ENCODE measurements at places on chromosomes 16 and 17.

- DNase-seq, result no peak
Observed at GRCh38 chr17:69551212-69552010, 136.9 kb downstream of the MAP2K6 start.

DNA sequence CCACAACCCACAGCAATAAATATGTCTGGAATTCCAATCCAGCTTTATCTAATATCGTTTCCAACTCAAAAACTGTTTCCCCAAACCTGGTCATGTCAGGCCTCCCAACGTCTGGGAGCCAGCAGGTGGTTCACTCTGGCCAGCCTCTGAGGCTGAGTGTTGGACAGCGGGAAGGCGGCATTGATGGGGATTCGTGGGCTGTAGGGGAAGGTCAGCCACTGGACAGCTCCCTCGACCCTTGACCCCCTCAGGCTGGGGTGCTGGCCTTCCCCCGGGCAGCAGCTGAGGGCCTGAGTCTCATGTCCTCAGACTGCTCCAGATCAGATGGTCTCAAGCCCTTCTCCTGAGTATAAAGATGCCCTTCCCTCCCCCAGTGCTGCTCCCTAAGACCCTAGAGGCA lies 50.2 kb downstream of the SDK2 start:
- DNase-seq, result no peak

- DNase-seq, result no peak
Observed at GRCh38 chr16:46785076-46785845, 37.1 kb upstream of the MYLK3 start.

GRCh38 chr17:33396818-33397217 lies 103.7 kb upstream of the ASIC2 start:
- no peak for DNase-seq

- DNase-seq, result no peak
Observed at GRCh38 chr16:57873218-57873617, 70.9 kb upstream of the KIFC3 start.

- DNase-seq, result no peak
Observed at GRCh38 chr17:28295677-28296578, 23.1 kb upstream of the TMEM97 start.

DNA sequence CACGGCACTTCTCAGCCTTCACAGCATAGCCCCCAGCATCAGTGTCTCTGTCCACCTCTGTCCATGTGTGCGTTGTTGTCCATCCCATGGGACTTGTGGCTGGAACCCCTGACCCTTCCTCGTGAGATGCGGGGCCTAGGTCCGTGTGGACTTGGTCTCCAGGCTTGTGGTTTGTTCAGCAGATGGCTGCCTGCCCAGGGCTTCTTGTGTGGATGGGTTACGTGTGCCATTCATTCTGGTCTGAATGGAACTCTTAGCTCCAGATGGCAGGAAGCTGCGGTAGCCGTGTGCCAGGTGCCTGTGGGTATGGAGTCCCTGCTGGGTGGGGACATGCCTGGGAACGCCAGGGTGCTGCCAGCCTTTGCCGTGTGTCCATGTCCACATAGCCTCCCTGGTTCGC lies 31.7 kb upstream of the NUDT16L1 start:
- no peak for DNase-seq

GRCh38 chr17:63931981-63932561 lies at the start of gene CD79B:
Gene CD79B (minus strand): TSS chr17:63932331. CDS start chr17:63932261, 70 bp downstream.
- DNase-seq, result no peak

- no peak for DNase-seq
Observed at GRCh38 chr17:5675625-5676421, 91.5 kb upstream of the NLRP1 start.

GRCh38 chr16:54493061-54493460 lies 206.5 kb upstream of the IRX3 start:
- DNase-seq, result no peak

GRCh38 chr17:56699186-56699894 lies 105.8 kb downstream of the NOG start:
- DNase-seq, result peak; percentile 92

DNA sequence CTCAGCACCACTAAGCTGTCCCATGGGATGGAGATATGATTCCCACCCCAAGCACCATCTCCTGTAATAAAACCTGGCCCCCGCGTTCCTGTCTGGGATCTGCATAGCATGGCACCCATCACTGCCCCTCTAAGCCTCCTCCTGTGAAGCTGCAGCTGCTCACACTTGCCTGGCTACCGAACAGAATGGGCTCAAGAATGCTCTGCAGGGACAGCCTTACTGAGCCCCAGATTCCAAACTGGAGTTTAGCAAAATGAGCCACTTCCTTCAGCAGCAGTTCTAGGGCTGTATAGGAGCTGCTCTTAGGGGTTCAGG lies 256.1 kb downstream of the CPPED1 start:
- no peak for DNase-seq

DNA sequence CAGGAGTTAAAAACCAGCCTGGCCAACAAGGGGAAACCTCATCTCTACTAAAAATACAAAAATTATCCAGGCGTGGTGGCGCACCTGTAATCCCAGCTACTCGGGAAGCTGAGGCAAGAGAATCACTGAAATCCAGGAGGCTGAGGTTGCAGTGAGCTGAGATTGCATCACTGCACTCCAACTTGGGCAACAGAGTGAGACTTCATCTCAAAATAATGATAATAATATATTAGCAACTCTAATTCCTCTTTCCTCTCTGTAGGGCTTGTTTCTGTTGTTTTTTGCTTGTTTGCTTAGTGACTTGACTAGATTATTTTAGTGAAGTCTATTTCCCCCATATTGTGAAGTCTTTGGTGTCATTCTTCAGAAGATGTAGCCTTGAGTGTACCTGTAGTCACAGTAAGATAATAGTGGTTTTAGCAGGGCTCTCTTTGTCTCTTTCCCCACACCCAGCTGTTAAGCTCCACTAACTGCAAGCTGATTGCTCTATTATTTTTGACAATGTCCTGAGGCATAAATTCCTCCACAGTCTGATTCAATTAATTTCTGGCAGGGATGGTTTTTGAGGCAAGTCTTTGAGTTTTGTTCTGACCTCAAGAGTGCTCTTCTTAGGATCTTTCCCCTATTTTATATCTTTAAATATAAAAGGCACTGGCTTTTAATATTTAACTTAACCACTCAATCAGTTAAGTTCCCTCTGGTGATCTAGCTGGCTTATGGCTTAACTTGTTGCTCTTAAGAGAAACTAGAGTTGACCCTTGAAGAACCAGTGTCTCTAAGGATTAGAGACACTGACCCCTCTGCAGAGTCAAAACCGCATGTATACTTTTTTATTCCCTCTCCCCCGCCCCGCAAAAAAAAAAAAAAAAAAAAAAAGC lies 18.6 kb upstream of the TNFSF12 start:
- no peak for DNase-seq

- no peak for DNase-seq
Observed at GRCh38 chr16:11476676-11477075, 110.0 kb downstream of the LITAF start.
